ENCODE measurements at places on chromosomes 11 and 22.
A peak's percentile ranks its signal among the peaks of the same experiment; 100 is the strongest.

- DNase-seq, result peak; percentile 43
These were observed 44.3 kb downstream of the SCGB1A1 start for GRCh38 chr11:62463121-62463542.

DNA sequence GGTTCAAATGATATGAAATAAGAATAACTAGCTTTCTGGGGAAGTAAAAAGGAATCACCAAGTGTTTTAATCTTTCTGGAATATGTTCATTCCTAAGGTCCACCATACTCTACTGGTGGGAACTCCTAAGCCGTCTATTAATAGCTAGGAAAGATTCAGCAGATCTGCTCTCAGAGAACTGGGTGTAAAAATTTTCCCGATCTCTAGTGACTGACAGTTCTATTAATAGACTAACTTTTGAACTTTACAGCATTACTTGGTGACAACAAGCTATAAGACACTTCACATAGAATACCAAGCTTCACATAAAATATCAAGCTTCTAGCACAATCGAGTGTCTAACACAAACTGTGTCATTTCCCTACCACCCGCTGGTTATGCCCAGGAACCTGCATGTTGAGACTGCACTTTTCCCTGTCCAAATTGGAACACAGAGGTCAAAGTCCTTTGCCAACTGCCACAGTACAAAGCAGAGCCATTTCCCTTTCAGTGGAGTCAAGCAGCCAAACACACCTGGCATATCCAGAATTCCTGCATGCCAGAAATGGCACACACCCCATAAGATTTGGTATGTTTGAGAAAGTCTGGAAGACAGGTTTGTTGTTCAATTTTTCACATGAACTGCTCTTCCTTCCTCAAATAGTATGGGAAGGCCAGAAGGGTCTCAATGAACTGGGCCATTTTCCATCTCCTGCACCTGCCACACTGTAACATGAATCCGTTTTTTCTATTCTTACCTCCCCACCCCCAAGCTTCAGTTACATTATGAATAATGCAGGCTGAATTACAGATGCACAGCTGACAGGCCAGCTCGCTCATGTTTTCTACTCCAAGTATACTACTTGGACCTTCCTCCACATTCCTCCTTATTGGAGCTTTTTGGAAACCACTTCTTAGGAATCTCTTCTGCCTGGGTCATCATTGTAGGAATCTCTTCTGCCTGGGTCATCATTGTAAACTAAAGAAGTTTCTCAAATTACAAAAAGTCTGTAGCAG, 3.7 kb downstream of the OSBP start:
- DNase-seq, result no peak

- no peak for DNase-seq
These were observed 47.4 kb downstream of the PKNOX2 start for GRCh38 chr11:125211948-125212340.

GRCh38 chr11:77560605-77561004, 29.1 kb upstream of the AQP11 start:
- peak; percentile 47 for DNase-seq

DNA sequence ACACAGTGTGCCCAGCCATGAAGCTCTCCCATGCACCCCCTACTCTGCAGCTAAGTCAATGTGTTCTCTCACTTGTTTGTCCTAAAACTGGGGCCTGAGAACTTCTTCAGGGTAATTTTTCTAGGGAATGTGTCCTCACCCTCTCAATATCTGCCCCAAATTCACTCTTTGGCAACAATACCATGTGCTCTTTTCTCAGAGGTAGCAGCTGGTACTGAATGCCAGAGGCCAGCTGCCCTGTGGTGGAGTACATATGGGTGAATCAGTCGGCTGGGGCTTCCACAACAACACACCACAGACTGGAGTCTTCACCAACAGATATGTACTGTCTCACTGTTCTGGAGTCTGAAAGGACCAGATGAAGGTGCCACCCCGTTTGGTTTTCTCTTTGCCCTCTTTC, 97.7 kb upstream of the TOP3B start:
- DNase-seq, result no peak

- DNase-seq, result no peak
These were observed 223.1 kb upstream of the B3GAT1 start for GRCh38 chr11:134634897-134635831.

- DNase-seq, result no peak
These were observed 4.3 kb upstream of the PNPLA3 start for GRCh38 chr22:43919106-43919973.

DNA sequence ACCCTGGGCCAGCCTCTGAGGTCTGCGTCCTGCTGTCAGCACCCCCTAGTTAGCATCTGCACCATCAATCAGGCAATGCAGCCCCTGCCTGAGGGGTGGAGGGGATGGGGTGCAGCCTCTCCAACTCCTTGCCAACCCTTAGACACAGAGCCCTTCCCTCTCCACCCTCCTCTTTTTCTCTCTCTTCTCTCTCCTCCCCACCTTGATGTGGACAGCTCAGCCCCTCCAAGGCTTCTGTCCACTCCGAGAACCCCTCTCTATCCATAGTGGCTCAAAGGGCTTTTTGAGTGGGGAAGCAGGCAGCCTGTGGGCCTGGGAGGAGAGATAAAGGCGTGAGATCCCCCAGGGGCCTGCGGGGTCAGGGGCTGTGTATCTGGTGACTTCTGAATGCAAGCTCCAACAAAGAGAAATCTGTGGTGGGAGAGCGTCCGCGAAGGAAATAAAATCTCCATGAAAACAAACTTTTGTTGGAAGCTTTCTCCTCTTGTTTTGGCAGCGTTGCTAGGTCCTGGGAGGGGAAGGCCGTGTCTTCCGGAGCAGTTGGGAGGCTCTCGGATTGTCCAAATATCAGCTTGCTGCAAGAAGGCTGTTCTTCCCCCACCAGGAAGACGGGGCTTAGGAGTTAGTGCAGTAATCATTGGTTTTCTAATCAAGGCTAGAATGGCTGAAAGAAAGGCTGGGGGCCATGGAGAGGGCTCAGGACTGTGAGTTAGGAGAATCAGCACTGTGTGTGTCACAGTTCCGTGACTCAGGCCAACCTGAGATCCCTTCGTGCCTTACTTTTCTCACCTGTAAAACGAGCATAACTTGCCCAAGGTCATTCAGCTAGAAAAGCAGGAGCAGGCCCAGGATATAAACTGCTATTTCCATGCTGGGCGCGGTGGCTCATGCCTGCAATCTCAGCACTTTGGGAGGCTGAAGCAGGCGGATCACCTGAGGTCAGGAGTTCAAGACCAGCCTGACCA, 50.3 kb downstream of the PKNOX2 start:
- DNase-seq, result peak; percentile 96

GRCh38 chr22:40979871-40980270, 28.7 kb downstream of the RBX1 start:
- DNase-seq, result no peak

- DNase-seq, result no peak
These were observed 5.5 kb upstream of the MYO18B start for GRCh38 chr22:25736378-25737011.

DNA sequence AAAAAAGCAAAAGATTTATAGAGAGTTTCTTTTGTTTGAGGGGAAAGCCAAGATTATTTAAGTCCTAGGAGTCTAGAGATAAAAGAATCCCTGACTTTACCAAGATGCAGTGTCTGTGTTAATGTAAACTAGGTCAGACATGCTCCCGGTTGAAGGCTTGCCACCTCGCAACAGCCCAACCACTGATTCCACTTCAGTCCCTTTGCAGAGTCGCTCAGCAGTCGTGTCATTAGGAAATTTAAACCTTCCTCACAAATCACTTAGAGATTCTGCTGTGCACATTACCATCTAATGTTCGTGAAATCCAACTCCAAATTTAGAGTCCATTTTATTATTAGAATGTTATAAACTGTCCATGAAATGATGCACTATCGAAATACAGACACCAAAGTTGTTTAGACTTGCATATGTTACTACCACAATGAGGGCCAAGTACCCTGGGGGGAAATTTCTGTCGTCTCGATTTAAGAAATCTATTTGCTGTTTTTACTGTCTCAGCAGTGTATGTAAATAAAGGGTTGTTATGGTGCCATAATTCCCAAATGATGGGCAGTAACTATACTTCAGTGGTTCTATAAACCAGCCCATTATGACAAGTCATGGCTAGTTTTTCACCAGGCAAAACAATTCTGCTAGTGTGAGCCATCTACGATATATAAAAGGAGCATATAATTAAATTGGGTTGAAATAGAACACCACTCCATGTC, 101.4 kb upstream of the MTNR1B start:
- no peak for DNase-seq

DNA sequence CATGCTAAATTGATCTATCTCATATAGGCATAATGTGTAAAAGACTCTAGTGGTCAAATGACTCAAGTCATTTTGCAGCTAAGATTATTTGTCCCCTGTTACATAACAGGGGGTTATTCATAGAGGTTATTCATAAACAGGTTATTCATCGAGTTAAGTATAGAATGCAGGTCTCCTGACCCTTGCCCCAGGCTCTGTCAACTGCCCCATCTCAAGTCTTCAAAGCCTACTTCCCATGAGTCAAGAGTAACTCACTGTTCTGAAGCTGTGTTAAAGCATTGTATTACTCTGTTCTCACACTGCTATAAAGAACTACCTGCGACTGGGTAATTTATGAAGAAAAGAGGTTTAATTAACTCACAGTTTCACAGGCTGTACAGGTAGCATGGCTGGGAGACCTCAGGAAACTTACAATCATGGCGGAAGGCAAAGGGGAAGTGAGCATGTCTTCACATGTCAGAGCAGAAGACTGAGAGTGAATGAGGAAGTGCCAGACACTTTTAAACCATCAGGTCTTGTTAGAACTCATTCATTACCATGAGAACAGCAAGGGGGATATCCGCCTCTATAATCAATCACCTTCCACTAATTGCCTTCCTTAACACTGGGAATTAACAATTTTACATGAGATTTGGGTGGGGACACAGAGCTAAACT, 226.2 kb upstream of the BLID start:
- DNase-seq, result peak; percentile 11

GRCh38 chr11:63922673-63923192, 5.8 kb upstream of the RCOR2 start:
- no peak for DNase-seq

GRCh38 chr11:119051440-119052162, 5.4 kb downstream of the HYOU1 start:
- no peak for DNase-seq

GRCh38 chr22:32623943-32624342, 149.3 kb downstream of the FBXO7 start:
- no peak for DNase-seq

GRCh38 chr11:75800136-75800675, 14.8 kb upstream of the UVRAG start:
- no peak for DNase-seq

- no peak for DNase-seq
These were observed 54.3 kb downstream of the DDI1 start for GRCh38 chr11:104090767-104091166.

GRCh38 chr11:100753172-100753543, 66.1 kb downstream of the ARHGAP42 start:
- DNase-seq, result no peak

GRCh38 chr11:102831489-102832440, 11.6 kb downstream of the MMP3 start:
- no peak for DNase-seq

- DNase-seq, result no peak
These were observed 8.3 kb downstream of the CD81 start for GRCh38 chr11:2385156-2386151.

DNA sequence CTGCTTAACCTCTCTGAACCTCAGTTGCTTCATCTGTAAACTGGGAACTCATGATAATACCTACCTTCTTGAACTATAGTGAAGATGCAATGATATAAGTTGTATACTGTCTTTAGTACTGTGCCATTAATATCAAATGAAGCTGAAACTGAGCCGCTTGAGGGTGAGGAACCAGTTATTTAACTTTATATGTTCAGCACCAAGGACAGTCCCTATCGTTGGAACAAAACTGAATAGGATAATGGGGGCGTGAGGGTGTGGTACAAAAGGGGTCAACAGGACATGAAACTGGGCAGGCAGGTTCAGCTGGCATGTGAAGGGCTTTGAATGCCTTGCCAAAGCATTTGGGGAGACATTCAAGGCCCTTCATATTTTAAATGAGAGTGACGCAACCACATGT, 112.6 kb downstream of the C11orf91 start:
- no peak for DNase-seq

- no peak for DNase-seq
These were observed 14.3 kb upstream of the PMM1 start for GRCh38 chr22:41603873-41604332.

- no peak for DNase-seq
These were observed 1119.1 kb upstream of the TENM4 start for GRCh38 chr11:80559942-80560341.

All from COLO829 (cell line).